ENCODE measurements at places on chromosomes 12 and 14.

DNA sequence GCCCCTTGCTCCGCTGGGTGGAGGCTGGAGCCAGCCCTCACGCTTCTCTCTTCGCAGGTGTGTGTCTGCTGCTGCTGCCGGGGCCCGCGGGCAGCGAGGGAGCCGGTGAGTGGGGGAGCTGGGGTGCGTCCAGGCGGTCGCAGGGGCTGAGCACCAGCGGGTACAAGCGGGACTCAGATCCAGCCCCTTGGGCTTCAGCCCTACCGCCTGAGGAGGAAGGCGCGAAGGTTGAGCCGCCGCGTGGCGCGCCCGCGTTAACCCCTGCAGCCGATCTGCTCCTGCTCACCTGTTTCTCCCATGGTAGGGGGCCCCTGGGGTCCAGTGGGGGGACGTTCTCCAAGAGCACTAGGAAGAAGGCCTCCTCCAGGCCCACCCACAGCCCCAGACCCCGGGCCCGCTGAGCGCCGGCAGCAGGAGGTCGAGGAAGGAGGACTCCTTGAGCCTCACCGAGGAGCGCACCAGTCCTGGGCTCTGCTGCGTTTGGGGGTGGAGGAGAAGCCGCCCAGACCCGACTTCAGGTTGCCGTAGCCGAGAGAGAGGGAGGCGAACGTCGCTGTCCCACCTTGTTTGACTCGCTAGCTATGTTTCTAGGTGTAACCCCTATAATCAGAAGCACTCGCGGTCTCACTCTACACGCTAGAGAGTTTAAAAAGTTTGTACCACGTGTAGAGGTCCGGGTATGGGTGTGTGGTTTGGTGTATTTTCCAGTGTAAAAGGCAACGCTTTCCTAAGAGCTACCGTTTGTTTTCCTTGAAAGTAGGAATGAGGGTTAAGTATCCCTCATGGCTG lies 834 bp downstream of the COCH start:
- no peak for DNase-seq

DNA sequence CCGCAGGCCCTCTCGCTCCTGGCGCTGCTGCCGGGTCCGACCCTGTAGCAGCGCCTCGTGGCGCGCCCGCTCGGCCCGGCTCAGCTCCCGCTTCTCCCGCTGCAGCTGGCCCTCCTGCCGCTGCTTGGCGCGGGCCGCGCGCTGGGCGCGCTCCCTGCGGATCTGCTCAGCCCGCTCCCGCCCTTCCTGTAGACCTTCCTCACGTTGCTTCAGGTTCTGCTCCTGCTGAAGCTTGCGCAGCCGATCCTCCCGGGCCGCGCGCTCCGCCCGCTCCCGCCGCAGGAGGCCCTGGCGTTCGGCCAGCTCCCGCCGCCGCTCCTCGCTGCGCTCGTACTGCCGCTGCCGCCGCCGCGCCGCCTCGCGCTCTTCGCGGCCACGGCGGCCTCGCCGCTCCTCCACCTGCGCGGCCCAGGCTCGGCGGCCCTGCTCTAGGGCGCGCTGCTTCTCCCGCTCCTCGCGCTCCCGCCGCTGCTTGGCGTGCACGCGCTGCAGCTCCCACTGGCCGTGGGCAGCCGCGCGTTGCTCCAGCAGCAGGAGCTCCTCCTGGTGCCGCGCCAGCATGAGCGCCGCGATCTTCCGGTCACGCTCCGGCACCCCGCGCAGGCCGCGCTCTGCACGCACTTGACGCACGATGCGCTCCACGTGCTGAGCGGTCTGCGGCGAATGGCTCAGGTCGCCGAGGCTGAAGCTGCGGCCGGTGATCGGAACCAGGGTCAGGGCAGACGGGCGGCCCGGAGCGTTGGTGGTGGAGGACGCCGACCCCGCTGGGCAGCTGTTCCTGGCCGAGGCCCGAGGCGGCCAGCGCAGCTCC lies 2.4 kb downstream of the CCDC177 start:
- no peak for DNase-seq

DNA sequence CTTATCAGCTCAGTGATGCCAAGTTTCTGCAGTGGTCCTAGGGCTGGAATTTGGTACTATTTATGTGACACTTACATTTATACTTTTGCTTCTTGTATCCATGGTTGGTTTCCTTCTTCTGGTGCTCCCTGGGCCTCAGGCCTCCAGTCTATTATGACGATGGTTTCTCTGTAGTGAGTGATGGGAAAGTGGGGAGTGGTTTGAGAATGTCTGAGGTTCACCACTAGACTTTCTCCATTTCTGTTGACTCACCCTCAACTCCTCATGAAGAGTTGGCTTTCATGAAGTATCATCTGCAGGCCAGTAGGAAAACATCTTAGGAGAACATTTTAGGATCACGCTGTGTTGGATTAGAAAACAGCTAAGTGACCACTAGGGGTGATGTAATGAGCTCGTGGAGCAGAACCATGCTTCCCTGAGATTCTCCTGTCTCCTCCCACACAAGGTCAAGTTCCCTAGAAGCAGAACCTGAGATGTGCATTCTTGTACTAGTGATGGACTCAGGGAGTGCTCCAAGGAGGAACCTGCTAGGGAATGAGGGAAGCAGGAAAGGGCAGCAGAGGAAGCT lies 32.1 kb downstream of the RPH3A start:
- DNase-seq = no peak

GRCh38 chr12:55933169-55933798 lies 2.3 kb downstream of the DGKA start:
- DNase-seq = no peak

GRCh38 chr14:30623412-30624131 lies 1.5 kb downstream of the SCFD1 start:
- DNase-seq = no peak

GRCh38 chr14:70002589-70003346 lies 123.6 kb downstream of the SMOC1 start:
- no peak for DNase-seq

GRCh38 chr12:126347421-126347820 lies 1282.2 kb downstream of the AACS start:
- DNase-seq = no peak

DNA sequence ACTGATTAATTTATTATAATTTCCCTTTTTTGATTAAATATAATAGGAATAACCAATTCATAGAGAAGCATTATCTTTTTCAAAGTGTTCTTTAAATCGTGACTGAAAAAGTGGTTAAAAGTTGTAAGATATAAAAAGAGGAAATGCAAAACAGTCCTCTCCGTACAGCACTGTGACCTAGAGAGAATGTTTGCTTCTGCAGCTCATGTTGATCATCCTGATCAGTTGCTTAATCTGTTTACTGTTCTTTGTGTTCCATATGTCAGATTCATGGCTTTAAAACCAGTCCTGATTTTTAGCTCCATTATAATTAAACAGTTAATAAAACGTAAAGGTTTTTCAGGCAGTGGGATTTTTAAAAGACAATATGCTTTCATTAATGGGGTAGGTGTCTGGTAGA lies 4.7 kb downstream of the TTC8 start:
- no peak for DNase-seq

DNA sequence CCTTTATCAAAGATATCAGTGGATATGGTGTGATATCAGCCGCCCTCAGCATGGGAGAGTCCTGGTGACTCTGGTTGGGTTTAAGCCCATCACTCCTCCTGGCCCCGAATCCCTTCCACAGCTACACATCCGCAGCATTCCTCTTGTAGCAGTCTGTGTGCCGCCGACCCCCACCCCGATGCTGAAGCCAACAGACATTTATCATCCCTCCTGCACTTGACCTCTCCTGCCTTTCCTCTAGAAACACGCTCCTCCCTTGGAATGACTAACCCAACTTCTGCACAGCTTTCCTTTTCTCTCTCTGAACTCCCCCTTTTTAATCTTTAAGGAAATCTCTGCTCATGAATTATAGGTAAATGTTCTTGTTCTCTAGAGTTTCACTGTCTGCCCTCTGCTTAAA lies 250.9 kb upstream of the FOXN3 start:
- DNase-seq = no peak

GRCh38 chr12:71671816-71672215 lies 7.7 kb downstream of the THAP2 start:
- no peak for DNase-seq

DNA sequence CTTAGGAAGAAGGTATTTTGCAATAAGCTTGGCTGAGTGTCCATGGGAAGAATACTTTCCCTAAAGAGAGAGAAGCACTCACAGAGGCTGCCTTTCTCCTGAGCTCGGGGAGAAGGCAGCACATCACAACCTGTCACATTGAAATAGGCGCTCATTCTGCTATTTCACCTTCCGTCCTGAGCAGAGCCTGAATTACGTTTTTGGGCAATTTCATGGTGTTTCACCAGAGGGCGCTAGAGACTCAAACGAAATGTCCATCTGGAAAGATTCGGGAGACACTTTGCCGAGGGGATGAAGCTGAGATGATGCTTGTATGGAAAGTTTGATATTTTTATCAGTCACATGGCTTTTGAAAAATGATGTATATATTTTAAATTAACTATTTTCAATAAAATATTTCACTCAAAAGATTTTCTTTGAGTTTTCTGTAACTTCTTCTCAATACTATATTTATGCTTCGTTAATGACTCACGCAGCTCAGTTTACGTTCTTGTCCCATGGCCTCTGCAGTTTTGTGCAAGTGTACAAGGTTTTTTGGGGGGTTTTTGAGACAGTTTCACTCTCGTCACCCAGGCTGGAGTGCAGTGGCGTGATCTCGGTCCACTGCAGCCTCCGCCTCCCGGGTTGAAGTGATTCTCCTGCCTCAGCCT lies 17.4 kb upstream of the B4GALNT3 start:
- DNase-seq = peak; percentile 52

DNA sequence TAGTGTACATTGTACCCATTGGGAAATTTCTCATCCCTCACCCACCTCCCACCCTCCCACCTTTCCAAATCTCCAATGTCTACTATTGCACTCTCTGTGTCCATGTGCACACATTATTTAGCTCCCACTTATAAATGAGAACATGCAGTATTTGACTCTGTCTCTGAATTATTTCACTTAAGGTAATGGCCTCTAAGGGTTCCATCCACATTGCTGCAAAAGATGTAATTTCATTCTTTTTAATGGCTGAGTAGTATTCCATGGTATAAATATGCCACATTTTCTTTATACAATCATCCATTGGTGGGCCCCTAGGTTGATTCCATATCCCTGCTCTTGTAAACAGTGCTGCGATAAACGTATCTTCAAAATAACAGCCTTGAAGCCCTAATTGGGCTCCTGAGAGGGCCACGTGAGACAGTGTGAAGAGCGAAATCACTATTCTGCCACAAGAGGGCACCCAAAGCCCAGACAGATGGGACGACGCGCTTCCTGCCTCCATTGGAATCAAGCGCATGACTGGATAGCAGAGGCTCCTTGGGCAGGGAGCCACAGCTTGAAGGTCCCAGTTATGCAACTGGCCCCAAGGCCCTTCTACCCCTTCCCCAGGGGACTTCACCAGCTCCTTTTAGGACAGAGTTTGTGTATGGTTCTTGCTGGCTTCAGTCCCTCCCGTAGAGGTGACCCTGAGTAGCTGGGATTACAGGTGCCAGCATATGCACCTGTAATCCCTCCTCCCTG lies 21.3 kb upstream of the CD27 start:
- DNase-seq = peak; percentile 96

DNA sequence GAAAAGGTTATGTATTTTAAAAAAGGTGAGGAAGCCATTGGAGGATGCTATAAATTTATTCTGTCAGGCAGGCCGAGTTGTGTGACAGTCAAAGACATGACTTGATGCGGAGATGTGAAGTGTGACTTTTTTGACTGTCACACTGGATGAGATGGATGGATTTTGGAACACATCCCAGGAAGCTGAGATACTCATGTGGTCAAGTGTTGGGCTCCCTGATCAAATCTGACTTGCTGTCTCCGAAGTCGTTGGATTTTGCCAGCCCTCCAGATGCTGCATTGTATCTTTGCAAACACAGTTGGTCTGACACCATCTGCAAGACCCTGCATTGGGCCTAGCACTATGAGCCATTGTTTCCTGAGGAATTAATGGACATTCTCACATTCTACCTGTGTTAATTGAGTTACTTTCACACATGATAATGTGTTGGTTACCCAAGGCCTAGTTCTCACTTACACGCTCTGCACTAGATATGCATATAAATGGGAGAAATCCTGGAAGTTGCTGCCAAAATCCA lies 204.0 kb upstream of the PRKD1 start:
- DNase-seq = peak; percentile 27

DNA sequence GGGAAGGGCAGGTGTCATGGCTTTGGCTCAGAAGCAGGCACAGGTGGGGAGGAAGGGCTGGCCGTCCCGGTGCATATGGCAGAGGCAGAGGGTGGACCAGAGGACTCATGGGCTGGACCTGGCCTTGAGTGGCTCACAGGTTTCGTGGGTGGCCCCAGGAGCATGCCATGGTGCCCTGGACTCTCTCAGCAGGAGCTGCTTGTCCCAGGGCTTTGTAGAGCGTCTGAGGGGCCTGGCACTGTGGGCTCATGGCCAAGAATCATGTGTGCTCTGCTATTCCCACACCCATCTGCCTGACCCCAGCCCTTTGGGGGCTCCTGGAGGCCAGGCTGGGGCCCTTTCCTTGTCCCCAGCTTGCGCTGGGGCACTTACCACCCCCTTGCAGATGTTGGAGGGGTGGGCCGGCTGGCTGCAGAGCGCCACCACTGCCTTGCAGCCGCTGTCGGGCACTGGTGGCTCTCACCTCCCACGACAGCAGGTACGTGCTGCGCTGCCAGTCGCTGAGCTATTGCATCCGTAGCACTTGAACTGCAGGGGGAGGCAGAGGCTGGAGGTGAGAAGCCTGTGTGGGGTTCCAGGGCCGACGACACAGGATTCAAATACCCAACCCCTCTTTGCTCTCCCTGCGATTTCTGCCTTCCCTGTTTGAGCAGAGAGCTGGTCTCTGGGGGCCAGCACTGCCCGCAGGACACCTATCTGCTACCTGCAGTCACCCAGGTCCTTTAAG lies 187.4 kb upstream of the PRMT8 start:
- peak; percentile 23 for DNase-seq

GRCh38 chr14:67050896-67051295 lies 138.3 kb upstream of the GARIN2 start:
- DNase-seq = no peak

- no peak for DNase-seq
These were observed 921.2 kb upstream of the FOXG1 start for GRCh38 chr14:27845241-27845850.

- no peak for DNase-seq
These were observed 198.6 kb downstream of the FLRT2 start for GRCh38 chr14:85728476-85729065.

DNA sequence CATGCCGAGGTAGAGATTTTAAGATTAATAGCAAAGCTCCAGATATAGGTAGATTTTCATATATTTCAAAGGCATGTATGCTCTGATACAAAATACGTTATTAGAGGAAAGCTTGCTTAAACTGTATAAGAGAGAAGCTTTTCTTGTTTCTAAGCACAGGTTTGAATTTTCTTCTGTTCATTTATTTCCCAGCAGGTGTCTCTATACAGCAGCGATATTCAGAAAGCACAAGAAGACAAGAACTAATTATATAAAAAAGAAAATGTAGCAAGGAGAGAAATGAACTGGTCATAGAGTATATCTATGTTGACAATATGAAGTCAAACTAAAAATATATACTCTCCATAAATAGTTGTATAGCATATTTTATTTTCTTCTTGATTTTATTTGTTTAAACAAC lies 307.4 kb upstream of the NOVA1 start:
- DNase-seq = no peak

- DNase-seq = no peak
These were observed 13.6 kb downstream of the FAM222A start for GRCh38 chr12:109727039-109727723.

GRCh38 chr14:97270308-97270707 lies 473.1 kb downstream of the VRK1 start:
- no peak for DNase-seq

GRCh38 chr14:85438001-85438400 lies 91.9 kb upstream of the FLRT2 start:
- no peak for DNase-seq

- DNase-seq = no peak
These were observed 52.6 kb downstream of the VRK1 start for GRCh38 chr14:96849733-96850132.
